Fibroblast of skin of left biceps (primary cell): ENCODE measurements at places on chromosomes 2 and 18.
A peak's percentile ranks its signal among the peaks of the same experiment; 100 is the strongest.

DNA sequence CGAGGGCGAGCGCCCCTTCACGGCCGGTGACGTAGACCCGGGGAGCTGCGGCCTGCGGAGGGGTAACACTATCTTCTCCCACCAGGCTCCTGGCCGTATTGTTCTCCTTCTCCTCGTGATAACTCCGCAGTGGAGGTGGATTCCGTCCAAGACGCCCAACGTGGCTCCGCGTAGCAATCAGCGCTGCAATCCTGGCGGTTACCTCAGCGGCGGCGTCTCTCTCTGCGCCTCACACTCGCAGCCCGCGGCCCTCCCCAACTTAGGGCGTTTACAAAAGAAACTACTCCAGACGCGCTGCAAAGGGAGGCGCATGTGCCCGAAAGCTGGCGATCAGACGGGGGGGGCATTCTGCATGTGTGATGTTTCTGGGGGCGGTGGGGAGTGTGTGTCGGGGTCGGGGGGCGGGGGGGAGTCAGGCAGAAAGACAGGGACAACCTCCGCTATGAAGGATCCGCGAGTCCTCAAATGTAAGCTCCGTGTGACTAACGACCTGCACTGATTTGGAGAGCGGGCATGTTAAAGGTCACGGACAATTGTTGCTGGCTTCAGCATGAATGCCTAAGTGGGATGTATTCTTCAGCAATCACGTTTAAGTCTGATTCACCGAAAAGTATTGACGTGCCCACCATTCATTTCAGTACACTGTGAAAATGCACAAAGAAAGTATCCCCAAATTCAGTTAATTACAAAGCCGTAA lies 1.3 kb upstream of the ZNF516 start:
- DNase-seq = peak; percentile 44

DNA sequence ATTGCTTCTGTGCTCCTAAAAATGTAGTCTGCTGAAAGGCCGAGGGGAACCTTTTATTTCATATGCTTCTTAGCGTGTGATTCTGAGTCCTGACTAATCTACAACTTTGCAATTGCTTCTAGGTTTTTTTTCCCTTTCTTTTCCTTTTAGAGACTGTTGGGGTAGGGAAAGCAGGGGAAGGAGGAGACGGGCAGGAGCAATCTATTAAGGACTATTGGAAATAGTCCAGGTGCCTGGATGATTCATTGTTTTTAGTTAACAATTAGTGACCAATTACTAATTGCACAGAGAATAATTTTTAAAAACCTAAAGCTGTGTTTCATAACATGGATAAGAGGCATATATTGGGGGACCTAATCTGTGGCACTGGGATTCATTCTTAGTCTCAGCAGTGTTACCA lies 49.4 kb upstream of the STON1 start:
- DNase-seq = no peak

DNA sequence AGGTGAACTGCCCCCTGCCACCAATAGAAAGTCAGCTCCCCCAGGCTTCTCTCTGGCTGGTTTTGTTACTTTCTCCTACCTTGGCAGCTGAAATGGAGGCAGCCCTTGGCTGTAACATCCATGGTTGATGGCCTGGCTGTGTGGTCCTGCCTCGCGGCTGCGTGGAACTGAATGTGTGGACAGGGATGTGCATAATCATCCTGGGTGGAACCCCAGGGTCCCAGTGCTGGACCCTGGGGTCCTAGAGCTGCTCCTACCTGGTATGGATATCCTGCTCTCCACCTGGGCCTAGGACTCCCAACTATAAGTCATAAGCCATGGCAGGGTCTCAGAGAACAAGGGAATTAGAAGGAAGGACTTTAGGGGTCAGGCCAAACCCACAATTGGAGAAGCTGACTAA lies 93.5 kb downstream of the CAPN13 start:
- DNase-seq = no peak

DNA sequence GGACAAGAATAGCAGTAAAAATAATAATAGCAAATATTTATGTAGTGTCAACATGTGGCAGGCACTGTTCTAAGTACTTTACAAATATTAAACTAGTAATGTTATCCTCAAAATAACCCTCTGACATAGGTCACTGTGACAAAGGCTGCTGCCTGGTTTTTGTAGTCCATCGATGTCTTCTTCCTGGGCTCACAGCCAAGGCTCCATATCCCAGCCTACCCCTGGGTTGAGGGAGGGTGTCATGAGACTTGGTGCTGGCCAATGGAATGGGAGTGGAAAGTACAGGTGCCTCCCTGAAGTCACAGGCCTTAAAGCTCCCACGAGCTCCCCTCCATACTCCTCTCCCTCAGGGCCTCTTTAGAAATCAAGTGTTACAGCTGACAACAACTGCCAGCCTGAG lies 159.3 kb downstream of the CYRIA start:
- no peak for DNase-seq

- no peak for DNase-seq
Measured at GRCh38 chr2:240520974-240521350, 36.8 kb downstream of the ANKMY1 start.

- DNase-seq = no peak
Measured at GRCh38 chr2:168130346-168130745, 117.0 kb downstream of the STK39 start.

GRCh38 chr2:195932-196331 lies 67.9 kb downstream of the SH3YL1 start:
- DNase-seq = no peak

- DNase-seq = no peak
Measured at GRCh38 chr18:55323051-55323994, 264.7 kb downstream of the TCF4 start.

DNA sequence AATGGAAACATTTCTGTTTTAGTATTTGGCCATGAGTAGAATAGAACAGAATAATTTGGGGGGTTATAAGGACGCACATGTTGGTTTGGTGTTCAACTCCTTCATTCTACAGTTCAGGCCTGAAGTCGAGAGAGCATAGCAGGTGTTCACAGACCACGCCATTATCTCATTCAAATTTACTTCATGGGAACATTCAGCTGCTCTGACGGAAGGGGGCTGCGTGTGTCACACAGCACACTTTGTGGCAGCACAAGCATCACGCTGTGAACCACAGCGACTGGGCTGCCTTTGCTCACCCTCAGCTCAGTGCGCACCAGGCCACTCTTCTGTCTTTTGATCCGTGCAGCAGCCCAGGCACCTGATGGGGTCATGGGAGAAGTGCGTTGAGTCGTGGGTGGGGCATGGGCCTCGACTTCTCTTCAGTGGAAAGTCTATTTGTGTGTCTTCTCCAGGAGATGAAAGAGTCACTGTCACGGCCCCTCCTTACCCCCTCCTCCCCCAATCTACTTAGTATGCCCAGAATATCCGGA lies 348.6 kb upstream of the SALL3 start:
- no peak for DNase-seq

DNA sequence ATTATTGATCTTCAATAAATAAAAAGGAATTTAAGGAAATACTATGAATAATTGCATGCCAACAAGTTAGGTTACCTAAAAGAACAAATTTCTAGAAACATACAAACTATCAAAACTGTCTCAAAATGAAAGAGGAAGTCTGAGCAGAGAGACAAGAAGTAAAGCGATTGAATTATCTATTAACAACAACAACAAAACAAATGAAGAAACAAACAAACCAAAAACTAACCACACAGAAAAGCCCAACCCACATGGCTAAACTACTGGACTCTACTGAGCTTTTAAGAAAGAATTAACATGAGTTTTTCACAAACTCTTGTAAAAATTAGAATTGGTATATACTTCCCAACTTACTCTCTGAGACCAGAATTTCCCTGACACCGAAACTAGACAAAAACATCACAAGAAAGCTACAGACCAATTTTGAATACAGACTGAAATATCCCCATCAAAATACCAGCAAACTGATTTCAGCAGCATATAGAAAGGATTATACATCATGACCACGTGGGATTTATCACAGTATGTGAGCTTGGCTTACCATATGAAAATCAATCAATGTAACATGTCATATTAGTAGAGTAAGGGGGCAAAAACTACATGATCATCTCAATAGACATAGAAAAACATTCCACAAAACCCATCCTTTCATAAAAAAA lies 16.6 kb upstream of the GALNT1 start:
- DNase-seq = no peak

DNA sequence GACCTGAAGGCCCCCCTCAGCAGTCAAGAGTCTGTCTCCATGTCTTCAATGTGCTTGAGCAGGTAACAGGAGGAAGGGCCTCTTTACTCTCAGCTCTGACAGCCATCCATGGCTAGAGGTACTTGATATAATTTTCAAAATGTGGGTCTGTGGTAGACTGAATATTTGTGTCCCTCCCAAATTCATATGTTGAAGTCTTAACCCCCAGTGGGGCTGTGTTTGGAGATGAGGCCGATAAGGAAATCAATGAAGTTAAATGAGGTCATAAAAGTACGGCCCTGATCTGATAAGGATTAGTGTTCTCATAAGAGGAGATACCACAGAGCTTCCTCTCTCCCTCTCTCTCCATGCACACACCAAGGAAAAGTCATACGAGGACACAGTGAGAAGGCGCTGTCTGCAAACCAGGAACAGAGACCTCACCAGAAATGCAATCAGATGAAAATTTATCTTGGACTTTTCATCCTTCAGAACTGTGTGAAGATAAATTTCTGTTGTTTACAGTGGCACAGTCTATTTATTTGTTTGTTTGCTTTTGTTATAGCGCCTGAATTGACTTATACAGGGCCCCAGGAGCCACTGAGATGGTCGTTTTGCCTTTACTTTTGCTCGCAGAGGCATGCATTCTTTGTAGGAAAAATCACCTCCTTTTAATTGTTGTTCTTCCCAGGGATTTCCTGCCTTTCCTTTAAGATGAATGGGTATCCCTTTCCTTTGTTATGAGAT lies 274.8 kb upstream of the TRIB2 start:
- DNase-seq = no peak

DNA sequence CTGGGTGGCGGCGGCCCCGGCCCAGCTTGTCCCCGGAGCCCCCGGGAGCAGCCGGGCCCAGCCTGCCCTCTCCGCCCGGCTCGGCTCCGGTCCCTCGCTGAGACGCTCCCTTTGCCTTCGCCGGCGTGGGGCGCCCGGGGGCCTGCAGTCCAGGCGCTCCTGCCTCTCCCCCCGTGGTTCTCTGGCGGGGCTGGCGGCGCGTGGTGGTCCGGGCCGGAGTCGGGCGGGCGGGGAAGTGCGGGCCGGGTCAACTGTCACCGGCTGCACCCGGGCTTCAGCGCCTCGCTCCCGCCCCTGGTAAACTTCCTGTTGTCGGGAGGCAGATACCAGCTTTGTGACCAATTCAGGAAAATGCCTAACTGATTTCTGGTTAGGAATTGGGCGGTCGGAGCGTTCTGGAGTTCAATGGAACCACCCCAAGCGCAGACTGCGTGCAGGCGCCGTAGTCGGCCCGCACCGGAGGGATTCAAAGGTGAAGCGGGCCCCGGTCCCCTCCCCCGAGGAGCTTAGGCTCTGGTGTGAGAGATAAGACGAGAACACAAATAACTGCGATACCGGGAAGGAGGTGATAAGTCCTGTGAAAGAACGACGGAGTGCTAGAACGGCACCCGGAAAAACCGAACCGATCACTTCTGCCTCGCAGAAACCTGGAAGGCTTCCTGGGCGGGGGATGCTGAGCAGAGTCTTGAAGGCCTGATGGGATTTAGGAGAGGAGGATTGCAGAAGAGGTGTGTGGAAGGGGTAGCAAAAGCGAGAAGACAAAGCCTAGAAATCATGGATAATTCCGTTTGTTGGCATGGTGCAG lies 891 bp downstream of the CAB39 start:
- no peak for DNase-seq

GRCh38 chr2:12442476-12442847 lies 274.3 kb upstream of the TRIB2 start:
- DNase-seq = no peak

DNA sequence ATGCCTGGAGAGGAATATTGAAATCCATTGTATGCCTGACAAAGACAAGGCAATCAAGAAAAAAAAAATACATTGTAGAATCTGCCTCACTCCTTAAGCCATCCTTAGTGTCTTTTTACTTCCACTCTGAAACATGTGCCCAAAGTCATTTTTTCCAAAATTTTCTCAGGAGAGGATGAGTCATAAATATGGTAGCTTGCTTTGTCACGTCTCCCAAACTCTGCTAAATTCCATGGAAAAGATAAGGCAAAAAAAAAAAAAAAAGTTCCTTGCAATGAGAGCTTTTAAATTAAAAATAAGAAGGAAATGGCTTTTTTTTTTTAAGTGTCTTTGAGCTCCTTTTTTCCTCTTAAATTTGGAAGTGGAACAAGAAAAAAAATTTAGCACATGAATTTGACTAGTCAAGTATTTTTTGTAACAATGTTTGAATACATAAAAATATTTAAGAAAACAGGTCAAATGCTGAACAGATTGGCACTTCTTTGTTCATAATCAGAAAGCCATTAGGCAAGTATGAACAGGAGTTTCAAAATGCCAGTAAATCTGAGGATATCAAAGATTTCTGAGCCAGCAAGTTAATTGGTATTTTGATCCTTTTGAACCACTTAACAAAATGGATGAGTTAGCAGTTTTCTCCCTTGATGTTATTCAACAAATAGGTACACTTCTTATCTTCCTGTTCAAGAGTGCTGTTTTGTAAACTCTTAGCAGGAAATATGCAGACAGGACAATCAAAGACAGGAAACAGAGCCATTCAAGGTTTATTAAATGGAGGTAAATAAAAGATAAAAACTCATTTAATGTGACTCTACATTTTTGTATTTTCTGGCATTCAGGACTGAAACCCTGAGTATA lies 247.3 kb upstream of the SP5 start:
- DNase-seq = peak; percentile 4

GRCh38 chr2:212873256-212873655 lies 278.2 kb downstream of the IKZF2 start:
- no peak for DNase-seq

GRCh38 chr2:232485757-232486557 lies 1.7 kb downstream of the ECEL1 start:
- no peak for DNase-seq

DNA sequence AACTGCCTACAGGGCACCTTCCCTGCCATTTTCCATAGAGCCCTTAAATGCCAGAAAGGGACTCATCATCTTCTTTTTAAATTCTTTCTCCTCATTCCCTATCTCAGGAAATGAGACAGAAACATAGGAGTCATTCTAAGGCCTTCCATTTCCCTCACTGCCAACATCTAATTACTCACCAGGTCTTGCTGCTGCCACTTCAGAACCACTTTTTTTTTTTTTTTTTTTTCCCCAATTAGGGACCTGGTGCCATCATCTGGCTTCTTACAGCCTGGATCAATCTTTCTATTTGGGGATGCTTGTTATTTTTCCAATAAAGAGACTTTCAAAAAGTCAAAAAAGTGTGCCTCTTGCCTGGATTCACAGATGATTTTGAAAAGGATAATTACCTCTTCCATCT lies 373.4 kb downstream of the LPIN1 start:
- DNase-seq = no peak
